ENCODE measurements at places on chromosomes 11 and 22. TPM values are rescaled to one million over a fixed set of nuclear protein-coding genes. Genes with fewer than 3 reads are reported as not detected.

Gene VSIG10L2
- total RNA-seq: not detected

Gene C11orf65
- 0.42 TPM for total RNA-seq

DNA sequence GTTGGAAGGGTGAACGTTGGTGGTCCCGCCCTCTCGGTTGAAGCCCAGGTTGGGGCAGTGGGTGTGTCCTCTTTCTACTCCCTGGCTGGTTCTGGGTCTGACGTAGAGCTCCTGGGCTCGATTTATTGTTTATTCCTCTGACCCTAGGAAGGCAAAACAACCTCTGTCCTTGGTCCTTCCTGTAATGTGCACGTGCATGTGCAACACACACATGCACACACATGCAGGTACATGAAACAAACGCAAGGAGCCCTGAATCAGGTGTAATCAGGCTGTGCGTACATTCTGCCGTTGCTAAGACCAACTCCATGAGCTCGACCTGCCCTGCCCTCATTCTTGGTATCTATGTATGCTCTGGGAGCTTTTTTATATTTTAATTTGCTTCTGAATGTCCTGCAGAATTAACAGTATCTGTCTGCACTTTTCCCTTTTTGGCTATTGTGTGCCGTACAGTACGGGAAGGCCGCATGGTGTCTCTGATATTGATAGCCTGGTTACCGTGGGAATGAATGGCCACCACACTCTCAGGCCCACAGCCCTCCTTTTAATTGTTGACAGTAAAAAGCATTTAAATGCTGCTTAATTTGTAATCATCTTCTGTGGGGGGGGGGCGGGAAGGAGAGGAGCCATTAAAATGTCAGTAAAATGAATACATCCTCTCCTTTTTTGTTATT lies 66.0 kb upstream of the NNMT start:
- H3K36me3 ChIP-seq: no peaks in the 10 kb centered on the region
- no peak overlapping the region for H3K27ac ChIP-seq

- no peak overlapping the region for H3K27ac ChIP-seq
- H3K4me3 ChIP-seq: no peak overlapping the region
- DNase-seq: no peak
- no peaks in the 10 kb centered on the region for H3K27me3 ChIP-seq
Measured at GRCh38 chr11:105719073-105719822, 109.4 kb downstream of the GRIA4 start.

DNA sequence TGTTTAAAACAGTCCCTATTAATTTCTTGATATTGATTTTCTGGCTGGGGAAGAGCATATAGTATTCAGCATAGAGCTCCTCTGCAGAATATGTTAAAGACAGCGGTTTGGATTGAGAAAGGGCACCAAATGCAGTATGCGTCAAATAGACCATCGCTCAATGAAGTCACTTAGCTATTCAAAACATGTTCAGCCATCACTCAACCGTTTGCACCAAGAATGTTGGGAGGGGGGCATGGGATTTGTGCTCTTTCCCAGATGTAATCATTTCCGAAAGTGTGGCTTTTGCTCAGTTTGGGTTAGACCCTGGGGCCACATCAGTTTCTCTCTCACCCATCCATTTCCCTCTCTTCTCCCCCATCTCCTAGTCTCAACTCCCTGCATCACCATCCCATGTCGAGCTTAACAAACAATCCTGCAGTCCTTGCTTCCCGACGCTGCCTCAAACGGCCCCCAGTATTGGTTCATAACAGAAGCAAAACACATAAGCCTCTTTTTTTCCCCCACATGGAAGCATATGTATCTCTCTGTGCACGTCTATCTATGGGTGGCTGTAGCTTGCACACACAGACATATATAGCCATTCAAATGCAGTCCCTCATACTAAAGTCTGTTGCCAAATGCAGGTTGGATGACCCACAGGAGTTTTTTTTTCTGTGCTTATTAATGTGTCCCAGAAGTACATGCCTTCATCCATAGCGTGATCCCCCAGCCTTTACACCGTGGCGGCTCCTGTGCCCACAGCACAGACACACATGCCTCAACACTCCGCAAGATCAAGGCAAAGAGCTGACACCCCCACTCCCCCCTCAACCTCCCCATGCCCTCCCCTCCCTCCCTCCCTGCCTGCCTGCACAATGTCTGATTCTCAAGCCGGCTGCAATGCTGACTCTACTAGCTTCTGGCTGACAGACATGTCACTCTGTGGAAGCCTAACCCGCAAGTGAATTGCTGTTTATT lies 2.6 kb downstream of the CACNG2 start:
- no peak for DNase-seq
- H3K4me3 ChIP-seq: no peak overlapping the region
- no peaks in the 10 kb centered on the region for H3K4me1 ChIP-seq

GRCh38 chr11:34523053-34523452 lies 9.5 kb upstream of the ELF5 start:
- no peak overlapping the region for H3K27ac ChIP-seq
- H3K36me3 ChIP-seq: no peaks in the 10 kb centered on the region
- H3K4me1 ChIP-seq: peaks cover 3% of the 10 kb centered on the region
- no peaks in the 10 kb centered on the region for H3K27me3 ChIP-seq

DNA sequence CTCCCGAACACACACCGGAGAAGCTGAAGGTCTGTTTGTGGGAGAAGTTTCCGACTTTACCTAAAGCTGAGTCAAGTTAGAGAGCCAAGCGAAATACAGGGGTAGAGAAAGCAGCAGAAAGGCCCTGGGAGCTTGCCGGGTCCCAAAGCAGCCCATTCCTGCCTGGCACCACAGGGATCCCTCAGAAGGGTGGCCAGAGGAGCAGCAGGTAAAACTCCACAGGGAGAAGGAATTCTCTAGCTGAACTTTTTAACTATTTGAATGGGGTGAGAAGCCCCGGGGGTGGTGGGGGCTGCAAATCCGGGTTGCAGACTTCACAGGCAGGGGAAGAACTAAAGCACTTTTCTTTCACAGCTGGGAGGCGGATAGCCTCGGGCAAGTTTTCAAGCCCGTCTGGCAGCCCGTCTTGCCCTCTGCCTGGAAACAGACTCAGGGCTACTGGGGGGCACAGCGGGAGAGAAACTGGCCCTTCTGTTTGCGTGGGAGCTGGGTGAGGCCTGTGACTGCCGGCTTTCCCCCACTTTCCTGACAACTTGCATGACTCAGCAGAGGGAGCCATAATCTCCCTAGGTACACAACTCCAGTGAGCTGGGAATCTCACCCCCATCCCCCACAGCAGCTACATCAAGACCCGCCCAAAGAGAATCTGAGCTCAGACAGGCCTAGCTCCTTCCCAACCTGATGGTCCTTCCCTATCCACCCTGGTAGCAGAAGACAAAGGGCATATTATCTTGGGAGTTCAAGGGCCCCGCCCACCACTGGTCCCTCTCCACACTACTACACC lies 311.0 kb downstream of the SBF2 start:
- H3K27me3 ChIP-seq: no peaks in the 10 kb centered on the region
- H3K4me1 ChIP-seq: peaks cover 4% of the 10 kb centered on the region
- no peak for DNase-seq

- H3K36me3 ChIP-seq: no peaks in the 10 kb centered on the region
- no peaks in the 10 kb centered on the region for H3K27me3 ChIP-seq
- no peaks in the 10 kb centered on the region for H3K4me1 ChIP-seq
Measured at GRCh38 chr11:25214535-25215176, 717.8 kb downstream of the LUZP2 start.

DNA sequence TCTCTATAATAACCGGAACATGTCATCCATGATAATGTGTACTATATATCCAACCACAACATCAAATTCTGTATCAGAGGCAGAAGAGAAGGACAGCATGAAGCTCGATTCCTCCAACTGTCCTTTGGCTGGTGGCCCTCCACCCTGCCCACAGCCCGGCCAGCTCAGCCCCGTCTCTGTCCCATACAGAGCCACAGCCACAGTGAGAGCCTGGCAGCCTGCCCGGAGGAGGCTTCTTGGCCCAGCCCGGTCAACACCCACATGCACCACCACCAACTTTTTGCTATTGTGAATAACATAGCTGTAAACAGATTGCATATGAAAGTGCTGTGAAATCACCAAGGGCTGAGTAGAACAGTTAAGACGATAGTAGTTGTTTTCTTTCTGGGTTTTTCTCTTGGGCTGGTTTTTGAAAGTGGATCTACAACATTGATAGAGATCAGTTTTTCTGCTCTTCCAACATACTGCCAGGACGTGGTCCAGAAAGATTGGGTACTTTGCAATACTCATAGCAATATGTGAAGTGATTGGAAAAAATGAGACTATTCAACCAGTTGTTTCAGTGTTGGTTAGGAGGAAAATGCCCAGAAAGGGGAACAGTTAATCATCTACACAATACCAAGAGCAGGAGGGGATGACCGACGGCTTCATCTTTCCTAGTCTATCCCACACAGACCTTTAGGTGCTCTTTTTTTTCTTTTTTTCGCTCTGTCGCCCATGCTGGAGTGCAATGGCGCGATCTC lies 6.9 kb upstream of the TUBA8 start:
- H3K4me3 ChIP-seq: no peak overlapping the region
- peaks cover 5% of the 10 kb centered on the region for H3K27me3 ChIP-seq
- H3K27ac ChIP-seq: no peak overlapping the region
- H3K36me3 ChIP-seq: peaks cover 11% of the 10 kb centered on the region

- H3K27me3 ChIP-seq: no peaks in the 10 kb centered on the region
- peaks cover 18% of the 10 kb centered on the region for H3K4me1 ChIP-seq
- no peak overlapping the region for H3K27ac ChIP-seq
- peaks cover 13% of the 10 kb centered on the region for H3K36me3 ChIP-seq
- H3K4me3 ChIP-seq: no peak overlapping the region
Measured at GRCh38 chr11:129969920-129970319, 32.7 kb downstream of the PRDM10 start.
